ENCODE measurements at places on chromosomes 3 and 15.
A peak's percentile ranks its signal among the peaks of the same experiment; 100 is the strongest.

- DNase-seq, result no peak
Observed at GRCh38 chr3:197394464-197395321, 96.3 kb upstream of the DLG1 start.

DNA sequence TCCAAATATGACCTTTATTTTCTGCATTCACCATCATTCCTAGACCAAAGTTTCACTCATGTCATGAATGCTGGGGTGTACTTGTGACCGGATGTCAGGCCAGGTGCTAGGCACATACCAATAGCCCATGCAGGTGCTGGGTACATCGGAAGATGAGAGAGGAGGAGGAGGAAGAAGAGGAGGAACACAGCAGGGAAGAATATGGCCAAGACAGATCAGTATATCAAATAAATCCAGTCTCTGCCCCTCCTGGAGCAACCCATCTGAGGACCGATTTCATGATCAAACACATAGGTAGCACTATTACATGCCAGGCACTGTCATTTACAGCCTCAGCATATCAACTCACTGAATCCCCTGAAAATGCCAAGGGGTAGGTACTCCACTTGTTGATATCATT lies 3.0 kb upstream of the WNT7A start:
- DNase-seq, result no peak

- DNase-seq, result no peak
Observed at GRCh38 chr15:40192942-40193341, 32.1 kb downstream of the BUB1B start.

DNA sequence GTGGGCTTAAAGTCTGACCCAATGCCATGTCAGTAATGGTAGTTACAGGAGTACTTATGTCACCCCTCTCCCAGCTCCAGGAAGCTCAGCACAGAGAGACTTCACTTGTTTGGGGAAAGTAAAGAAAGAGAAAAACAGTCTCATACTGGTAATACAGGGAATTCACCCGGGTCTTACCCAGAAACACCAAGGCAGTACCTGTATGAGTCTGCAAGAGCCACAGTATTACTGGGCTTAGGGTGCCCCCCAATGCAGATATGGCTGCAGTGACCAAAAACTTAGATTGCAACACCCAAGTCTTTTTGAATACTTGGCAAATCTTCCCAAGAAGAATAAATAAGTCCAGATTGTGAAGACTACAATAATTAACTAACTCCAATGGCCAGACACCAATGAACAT lies 622.1 kb downstream of the IGSF11 start:
- no peak for DNase-seq

GRCh38 chr15:39852250-39852649 lies 67.8 kb downstream of the GPR176 start:
- DNase-seq, result no peak

GRCh38 chr15:64895285-64896065 lies 16.2 kb upstream of the ANKDD1A start:
- DNase-seq, result peak; percentile 28

GRCh38 chr3:149895769-149896168 lies 74.9 kb downstream of the PFN2 start:
- no peak for DNase-seq

DNA sequence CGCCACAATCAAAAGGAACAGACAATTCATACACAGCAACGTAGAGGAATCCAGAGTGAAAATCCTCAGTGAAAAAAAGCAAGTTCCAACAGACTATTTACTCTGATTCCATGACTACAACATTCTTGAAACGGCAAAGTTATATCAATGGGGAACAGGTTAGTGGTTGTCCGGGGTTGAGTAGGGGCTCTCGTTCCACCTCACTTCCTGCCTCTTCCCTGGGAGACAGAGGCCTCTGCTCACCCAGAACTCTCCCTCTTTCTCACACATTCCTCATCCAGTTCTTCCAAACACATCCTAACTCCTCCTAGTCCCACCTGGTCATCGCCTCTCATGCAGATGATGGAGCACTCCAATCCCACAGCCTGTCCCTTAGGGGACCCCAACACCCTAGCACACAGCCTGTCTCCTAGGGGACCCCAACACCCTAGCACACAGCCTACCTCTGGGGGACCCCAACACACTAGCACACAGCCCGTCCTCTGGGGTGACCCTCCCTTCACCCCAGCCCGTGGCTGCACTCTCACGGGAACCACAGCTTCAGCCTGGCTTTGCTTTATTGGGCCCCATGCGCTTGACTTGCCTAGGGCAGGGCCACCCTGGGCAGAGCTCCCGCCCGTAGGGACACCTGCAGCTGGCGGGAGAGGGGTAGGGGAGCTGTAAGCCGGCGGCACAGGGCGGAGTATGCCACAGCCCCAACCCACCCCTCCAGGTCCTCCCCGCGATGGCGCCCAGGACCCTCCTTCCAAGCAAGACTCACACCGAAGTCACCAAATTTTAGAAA lies 5.2 kb downstream of the OCA2 start:
- DNase-seq, result no peak

Measured in hippocampal formation (tissue), 2 donors.